ACHN (cell line): ENCODE measurements at places on chromosomes 7 and 10.
A peak's percentile ranks its signal among the peaks of the same experiment; 100 is the strongest.

DNA sequence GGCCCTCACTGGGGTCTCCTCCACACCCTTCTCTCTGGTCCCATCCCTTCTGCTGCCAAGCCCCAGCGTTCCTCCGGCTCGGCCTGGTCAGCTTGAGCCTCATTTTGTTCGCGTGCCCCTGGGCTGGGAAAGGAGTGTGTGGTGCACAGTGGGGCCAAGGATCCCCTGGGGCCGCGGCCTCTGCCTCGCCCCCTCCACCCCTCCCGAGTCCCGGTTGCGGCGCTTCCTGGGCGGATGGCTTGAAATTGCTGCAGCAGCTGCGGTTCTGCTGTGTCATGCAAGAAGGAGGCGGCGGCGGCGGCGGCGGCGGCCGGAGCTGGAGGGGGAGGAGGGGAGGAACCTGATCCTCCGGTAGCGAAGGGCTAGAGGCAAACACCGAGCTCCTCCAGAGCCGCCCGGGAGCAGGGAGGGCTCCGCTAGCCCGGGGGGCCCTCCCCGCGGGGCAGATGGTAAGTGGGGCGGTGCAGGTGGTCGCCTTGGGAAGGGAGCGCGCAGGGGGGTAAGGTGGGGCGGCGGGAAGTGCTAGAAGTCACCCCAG, 217.8 kb upstream of the MKLN1 start:
- DNase-seq = peak; percentile 91

DNA sequence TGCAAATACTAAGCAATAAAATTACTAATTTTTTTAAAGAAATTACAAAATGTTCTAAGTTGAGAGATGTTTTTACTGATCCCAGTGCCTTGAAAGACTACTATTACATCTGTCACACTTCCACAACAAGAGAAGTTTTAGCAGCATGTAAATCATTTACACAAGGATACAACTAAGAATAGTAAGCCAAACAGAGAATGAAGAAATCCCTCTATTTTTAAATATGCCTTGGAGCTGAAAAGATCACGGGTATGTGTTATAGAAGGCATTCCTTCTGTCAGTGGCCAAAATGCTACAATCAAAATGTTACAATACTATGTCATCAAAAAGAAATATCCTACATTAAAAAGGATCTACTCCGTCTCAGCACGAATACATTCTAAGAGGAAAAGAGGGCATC, 52.6 kb downstream of the LARP4B start:
- no peak for DNase-seq

- DNase-seq = no peak
Observed at GRCh38 chr7:156963472-156963871, 14.0 kb downstream of the NOM1 start.

DNA sequence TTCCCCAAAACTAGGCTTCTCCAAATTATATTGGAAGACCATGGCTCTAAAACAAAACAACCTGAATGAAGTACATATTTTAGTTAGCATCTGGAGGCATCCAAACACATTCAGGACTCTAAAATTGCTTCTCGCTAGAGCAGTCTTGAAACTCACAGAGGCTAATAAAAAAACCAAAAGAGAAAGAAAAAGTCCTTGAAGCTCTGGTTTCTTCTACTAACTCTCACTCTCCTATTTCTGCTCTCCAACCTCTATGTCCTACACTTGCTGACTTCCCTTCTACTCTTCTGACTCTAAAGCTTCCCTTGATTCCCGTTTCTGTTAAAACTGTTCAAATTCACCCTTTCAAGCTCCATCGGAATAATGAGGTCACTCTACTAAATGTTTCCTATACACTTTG, 370.7 kb upstream of the HPS1 start:
- no peak for DNase-seq

DNA sequence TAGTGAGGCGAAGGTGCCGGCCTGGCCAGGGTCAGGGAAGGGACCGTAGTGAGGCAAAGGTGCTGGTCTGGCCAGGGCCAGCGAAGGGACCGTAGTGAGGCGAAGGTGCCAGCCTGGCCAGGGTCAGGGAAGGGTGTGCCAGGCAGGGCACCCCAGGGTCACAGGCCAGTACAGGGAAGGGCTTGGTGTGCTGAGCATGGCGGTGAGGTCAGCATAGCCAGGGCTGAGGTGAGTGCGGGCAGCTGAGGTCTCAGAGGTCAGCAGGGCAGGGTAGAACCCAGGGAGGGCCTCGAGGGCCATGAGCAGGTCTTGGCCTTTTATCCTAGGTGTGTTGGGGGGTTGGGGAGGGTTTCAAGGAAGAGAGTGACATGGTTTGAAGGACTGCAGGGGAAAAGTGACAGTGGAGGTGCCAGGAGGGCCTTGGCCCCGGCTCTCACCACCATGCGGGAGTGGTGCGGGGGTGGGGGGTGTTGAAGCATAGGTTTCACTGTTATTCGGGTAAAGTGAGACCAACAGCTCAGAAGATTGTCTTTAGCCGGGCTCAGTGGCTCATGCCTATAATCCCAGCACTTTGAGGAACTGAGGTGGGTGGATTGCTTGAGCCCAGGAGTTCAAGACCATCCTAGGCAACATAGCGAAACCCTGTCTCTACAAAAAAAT, 93.3 kb downstream of the CHST15 start:
- no peak for DNase-seq

- no peak for DNase-seq
Observed at GRCh38 chr7:22319424-22320403, 37.2 kb downstream of the RAPGEF5 start.

- peak; percentile 70 for DNase-seq
Observed at GRCh38 chr10:35546824-35547225, 58.3 kb upstream of the GJD4 start.

DNA sequence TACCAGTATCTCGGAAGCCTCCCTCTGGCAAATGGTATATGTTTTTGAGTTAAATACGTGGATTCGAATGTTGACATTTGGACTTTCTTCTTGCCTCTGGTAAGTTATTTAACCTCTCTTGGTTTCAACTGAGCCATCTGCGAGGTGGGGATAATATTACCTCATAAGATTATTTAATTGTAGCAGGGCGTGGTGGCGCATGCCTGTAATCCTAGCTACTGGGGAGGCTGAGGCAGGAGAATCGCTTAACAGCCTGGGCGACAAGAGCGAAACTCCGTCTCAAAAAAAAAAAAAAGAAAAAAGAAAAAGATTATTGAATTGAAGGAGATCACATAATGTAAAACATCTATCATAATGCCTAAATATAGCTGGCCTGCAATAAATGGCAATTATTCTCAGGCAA, 396 bp upstream of the TAF5 start:
- DNase-seq = no peak

DNA sequence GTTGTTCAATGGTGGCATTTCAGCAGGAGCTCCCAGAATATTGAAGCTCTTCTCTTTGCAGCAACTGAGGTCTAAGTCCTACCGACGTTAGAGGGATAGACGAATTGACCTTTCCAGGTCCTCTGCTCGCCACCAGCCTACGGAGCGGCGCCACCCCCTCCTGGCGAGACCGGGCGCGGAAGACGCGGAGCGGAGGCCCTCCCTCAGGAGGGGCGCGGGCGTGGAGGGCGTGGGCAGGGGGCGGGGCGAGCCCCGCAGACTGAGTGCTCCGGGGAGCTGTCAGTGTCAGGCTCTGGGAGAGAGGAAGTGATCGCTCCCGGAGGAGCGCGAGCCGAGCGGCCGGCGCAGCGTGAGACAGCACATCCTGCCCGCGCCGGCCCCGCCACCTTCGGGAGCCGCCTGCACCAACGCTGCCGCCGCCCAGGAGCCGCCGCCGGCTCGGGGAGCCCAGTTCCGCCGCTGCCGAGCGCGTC, at the start of gene DYNC1I1:
TSS of gene DYNC1I1 (plus strand) at position 257 of the 473 bp plus-strand sequence. CDS start 32,176 bp downstream, outside the sequence.
- DNase-seq = peak; percentile 81

DNA sequence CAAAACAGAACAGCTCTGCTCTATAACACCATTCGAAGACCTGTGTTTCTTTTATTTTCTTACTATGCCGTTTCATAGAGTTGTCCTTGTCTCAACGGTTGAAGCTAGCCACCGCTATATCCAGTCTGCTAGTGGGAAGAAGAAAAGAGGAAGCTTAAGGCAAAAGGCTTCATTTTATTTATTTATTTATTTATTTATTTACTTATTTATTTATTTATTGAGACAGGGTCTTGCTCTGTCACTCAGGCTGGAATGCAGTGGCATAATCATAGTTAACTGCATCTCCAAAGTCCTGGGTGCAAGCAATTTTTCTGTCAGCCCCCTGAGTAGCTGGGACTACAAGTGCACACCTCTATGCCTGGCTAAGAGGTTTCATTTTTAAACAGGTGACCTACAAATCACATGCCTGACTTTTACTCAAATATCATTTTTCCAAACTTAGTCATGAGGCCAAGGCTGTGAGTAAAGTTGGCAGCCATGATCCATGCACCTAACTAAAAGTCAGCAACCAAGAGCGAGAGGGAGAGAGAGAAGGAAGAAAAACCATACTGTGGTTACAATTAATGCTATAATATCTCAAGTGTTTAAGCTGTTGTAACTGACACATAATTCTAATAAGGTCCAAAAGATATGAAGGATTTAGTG, 1305.3 kb upstream of the LRRTM3 start:
- DNase-seq = no peak

DNA sequence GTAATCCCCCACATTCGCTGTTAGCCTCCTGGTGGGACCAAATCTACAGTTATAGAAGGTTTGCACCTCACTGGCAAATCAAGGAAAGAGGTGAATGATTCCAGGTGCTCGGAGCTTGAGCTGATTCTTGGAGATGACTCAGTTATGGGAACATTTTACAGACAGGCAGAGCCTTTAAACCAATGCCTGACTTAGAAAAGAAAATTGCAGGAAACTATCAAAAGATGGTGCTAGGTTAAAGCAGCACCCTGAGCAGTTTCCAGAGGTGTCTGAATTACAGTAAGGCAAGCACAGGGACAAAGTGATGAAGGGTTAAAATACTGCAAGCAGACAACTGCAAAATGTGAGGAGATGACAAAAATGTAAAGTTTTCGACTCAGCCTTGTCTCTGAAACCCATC, 2.9 kb downstream of the LRRTM3 start:
- no peak for DNase-seq

DNA sequence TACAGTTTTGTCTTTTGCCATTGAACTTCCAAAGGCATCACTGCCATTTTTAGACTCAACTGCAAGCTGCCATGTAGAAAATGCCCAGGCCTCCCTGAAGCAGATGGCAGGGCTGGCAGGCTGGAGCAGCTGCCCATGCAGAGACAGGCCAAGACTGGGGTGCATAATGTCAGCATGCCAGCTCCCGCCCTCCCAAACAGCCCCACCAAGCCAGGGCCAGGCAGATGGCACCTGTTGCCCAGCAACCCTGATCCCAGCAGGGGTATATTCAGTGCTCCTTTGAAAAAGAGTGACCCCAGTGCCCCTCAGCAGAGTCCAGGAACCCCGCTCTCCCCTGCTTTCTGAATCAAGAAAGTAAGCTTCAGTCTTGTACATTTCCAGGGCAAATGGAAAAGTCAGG, 32.6 kb downstream of the VSTM4 start:
- DNase-seq = no peak

DNA sequence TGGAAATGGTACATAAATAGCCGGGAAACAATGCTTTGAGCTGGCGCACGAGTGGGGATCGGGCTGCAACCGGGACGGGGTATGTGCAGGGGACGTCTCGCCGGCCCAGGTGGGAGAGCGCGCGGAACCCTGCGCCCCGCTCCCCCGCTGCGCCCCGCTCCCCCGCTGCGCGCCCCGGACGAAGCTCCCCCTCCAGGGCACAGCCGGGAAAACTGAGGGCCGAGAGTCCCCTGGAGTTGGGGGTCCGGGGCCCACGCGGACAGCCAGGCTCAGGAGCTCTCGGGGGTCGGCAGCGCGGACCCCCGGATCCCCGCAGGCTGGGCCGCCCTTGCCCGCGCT, 514 bp downstream of the RADIL start:
- no peak for DNase-seq

GRCh38 chr10:58217612-58218011, 50.1 kb downstream of the IPMK start:
- no peak for DNase-seq

DNA sequence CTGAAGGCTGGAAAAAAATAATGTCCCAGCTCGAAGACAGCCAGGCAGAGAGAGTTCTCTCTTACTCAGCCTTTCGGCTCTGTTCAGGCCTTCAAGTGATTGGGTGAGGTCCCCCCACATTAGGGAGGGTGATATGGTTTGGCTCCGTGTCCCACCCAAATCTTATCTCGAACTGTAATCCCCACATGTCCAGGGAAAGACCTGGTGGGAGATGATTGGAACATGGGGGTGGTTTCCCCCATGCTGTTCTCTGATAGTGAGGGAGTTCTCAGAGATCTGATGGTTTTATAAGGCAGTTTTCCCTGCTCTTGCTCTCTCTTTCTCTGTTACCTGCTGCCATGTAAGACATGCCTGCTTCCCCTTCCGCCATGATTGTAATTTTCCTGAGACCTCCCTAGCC, 36.6 kb upstream of the LEP start:
- DNase-seq = no peak

DNA sequence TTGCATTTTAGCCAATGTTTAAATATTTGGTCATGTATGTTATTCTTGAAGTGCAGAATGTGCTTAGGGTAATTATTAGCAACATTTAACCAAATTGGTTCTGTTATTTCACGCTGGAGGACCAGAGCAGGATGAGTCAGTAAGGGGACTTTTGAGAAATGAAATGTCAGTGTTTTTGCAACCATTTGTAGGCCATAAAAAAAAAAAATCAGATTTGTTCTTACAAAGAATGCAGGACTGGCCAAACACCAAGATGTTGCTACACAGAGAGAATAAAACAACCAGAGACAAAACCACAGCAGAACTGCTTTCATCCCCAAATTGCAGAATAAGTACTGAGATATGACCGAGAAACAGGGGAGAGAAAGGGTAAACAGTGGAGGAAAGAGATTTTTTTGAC, 62.1 kb downstream of the TPST1 start:
- peak; percentile 30 for DNase-seq

DNA sequence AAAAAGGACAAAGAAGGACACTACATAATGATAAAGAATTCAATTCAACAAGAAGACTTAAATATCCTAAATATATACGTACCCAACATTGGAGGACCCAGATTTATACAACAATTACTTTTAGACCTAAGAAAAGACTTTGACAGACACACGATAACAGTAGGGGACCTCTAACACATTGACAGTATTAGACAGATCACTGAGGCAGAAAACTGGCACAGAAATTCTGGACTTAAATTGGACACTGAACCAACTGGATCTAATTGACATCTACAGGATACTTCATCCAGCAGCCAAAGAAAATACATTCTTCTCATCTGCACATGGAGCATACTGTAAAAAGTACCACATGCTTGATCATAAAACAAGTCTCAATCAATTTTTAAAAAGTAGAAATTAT, 103.8 kb downstream of the DGKI start:
- no peak for DNase-seq

GRCh38 chr10:73974309-73974946, 23.5 kb upstream of the VCL start:
- DNase-seq = no peak

- DNase-seq = no peak
Observed at GRCh38 chr10:118562851-118563250, 32.6 kb downstream of the PRLHR start.

DNA sequence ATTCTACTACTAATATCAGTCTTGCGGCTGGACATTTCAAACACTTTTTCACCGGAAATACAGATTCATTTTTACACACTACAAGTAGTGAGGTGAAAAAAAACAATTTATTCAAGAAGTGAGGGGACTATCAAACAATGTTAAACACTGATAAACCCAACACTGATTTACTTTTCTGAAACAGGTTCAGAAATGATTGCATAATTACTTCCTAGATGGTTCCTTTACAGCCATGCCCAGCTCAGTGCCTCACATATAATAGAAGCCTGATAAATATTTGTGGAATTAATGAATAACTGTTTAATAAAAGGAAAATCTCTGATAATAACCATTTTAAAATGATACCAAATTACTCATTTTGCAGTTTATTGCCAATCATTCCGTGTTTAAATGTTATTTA, 34.6 kb downstream of the FRA10AC1 start:
- DNase-seq = no peak

GRCh38 chr10:71945819-71946474, 18.2 kb upstream of the CHST3 start:
- no peak for DNase-seq
